ENCODE measurements at places on chromosomes 6 and 20.

DNA sequence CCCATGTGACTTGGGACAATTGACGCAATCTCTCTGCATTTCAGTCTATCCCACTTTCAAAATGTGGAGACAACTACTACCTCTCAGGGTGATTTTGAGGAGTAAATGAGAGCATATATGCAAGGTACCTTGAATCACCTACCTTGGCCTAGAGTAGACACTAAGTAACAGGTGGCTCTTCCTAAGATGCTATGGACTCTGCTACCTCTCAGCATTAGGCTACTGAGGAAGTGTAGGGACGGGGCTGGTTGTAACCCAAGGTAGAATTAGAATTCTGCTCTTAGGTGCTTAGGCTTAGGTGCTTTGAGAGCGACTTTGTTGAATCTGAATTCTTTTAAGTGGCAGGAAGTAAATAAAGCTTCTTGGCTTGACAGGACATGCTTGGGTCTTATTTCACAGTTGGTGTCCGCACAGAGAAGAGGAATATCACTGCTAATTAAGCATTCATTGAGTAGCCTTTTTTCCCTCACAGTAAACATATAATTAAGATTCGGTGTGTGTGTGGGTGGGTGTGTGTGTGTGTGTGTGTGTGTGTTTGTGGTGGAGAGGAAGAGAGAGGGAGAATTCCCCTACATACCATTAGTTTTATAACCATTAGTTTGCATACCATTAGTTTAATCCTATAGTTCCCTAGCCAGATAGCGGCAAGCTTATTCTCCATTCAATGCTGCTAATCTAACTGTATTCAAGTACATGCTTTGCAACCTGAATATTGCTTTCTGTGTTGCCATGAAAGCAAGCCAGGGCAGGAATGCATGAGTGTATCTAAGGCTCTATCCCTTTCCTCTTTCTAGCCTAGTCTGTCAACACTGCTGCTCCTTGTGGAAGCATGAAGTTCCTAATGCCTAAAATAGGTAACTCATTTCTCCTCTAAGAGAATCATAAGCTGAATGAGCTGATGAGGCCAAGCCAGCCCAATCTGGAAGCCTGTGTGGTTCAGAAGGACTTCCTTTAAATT lies 112.5 kb downstream of the IPCEF1 start:
- no peak for DNase-seq

- no peak for DNase-seq
These were observed 182.7 kb downstream of the PHACTR1 start for GRCh38 chr6:12899046-12899833.

DNA sequence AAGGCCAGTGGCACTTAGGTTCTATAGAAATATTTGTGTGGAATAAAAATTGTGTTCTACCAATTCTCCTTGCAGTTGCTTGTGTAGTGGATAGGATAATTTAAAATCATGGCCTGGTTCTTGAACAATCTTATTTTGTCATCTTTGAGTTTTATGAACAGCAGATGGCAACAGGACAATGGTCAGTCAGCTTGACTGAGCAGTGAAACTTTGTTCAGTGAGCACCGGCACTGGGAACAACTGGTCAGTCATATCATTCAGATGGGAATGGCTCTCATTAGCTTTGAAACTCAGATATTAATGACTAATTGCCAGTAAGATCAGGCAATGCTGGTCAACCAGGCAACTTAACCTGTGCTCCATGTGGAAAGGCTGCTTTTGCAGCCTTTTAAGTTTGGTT lies 129.2 kb downstream of the BCKDHB start:
- no peak for DNase-seq

DNA sequence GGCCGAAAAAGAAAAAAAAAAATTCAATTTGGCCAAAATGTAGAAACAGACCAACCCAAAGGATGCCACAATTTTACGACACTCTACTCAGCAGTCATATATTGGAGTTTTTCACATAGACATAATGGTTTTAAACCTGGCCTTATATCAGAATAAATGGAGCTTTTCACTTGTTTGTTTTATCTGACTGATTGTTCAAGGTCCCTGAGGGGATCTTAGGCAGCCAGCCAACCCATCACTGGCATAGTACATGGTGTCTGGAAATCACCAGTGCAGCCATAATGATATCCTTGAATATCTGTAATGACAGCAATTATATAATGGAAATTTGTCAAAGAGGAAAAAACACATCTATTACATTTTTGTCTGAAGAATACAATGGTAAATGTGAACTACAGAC lies 96.9 kb downstream of the PRSS35 start:
- no peak for DNase-seq

GRCh38 chr6:122615409-122615808 lies 5.2 kb downstream of the PKIB start:
- DNase-seq, result no peak

- no peak for DNase-seq
These were observed 177.6 kb downstream of the AIG1 start for GRCh38 chr6:143238306-143238705.

- no peak for DNase-seq
These were observed 6.8 kb downstream of the PMEPA1 start for GRCh38 chr20:57703013-57703412.

DNA sequence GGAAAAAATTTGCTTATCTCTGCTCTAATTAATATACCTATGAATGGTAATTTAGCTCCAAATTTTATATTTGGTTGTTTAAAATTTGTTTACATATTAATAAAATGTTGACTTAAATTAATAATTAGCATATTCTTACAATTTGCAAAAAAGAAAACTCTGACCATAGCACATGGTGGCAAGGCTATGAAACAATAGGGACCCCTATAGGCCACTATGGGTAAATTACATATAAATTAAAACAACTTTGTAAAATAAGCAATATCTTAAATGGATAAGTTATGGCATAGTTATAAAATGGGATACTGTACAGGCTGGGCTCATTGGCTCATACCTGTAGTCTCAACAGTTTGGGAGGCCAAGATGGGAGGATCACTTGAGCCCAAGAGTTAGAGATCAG lies 76.0 kb downstream of the MKKS start:
- DNase-seq, result no peak

DNA sequence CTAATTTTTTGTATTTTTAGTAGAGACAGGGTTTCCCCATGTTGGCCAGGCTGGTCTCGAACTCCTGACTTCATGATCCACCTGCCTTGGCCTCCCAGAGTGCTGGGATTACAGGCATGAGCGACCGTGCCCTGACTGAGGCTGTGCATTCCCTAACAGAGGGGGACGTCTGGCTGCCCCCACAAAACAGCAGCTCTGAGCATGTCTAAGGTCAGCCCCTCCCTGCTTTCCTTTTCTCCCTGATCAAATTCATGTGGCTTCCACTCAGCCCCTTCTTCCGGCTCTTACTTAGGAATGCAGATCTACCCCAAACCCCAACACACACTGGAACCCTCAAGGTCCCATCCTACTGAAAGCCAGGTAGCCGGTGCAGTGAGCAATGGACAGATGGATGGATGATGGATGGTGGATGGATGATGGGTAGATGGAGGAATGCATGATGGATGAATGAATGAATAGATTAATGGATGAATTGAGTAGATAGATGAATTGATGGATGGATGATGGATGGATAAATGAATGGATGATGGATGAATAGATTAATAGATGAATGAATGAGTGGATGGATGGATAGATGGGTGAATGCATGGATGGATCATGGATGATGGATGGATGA lies 91.5 kb upstream of the BHLHE23 start:
- DNase-seq, result no peak

DNA sequence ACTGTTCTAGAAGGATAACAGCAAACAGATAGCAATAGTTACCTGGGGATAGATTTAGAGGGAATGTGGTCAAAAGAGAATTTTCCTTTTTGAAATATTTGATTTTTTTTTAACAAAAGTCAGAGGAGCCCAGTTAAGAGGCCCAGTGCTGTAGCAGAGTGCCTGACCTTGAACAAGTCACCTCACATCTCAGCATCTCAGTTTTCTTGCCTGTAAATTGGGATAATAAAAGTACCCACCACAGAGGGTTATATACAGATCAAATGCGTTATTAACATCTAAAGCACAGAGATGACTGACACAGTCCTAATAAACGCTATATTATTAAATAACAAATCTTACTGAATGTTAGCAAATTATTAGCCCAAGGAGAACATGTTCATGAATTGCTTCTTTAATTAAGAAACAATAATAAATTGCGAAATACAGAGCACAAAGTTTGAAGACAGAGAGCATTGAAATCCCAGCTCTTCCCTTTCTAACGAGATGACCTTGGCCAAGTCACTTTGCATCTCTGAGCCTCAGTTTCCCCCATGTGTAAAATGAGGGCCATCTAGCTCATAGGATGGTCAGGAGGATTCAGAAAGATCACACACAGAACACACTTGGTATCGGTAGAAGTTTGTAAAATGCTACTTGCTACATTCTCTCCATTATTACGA lies 35.5 kb downstream of the PTGIS start:
- DNase-seq, result no peak

DNA sequence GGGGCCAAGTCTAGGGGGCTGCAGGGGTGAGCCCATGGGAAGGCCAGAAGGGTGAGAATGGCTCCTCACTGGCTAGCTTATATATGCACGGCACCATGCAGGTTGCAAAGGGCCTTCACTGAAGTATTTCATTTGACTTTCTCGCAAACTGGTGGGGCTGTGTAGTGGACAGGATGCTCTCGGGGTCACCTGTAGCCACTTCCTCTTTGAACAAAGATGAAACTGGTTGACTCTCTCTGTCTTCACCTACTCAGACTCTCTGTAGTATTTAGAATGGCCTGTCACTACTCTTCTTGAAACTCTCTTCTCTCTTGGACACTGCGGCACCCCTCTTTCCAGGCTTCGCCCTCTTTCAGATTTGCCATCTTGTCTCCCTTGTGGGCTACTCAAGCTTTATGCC lies 560.5 kb downstream of the PKHD1 start:
- DNase-seq, result no peak

DNA sequence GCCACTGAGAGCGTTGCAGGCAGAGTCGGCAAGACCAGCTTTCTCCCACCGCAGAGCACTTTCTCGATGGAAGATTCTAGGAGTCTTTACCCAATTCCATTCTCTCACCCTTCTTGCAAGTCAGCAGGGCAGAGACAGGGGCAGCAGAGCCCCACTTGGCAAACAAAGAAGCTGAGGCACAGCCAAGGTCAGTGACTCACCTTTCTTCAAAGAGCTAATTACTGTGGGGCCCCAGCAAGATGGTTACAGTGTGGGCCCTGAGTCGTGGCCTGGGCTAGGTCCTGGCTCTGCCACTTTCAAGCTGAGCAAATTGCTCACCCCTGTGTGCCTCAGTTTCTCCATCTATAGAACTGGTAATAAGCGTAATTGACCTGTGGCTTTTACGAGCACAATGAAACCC lies 277.0 kb downstream of the PREX1 start:
- no peak for DNase-seq

DNA sequence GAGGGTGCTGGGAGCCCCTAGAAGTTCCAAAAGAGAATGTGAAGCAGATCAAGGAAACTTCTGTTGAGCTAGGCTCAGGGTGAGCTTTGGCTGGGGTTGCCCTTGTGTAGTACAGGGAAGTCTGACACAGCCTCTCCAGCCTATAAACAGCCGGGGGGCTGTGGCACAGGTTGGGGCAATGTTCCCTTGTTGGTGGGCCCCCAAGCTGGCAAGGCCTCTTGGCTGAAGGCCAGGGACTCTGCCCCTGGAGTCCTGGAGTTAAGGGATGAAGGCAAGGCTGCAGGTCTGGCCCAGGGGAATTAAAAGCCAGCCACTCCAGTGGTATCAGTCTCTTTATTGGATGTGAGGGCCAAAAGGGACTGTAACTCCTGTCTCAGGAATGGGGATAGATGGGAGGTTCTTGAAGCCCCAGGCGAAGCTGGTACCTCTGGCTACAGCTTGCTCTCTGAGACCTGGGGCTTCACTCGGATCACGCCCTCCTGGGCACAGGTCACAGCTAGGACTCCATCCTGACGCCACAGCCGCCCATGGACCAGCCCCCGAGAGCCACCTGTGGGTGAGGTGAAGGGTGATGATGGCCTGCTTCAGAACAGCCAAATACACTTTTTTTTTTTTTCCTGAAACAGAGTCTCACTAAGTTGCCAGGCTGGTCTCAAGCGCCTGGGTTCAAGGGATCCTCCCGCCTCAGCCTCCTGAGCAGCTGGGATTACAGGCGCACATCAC lies 8.0 kb downstream of the SNX21 start:
- DNase-seq, result no peak

Measured in left ventricle myocardium superior (tissue), 1 donor.